Tibial nerve (tissue), 4 donors: ENCODE measurements at places on chromosomes 16 and 17. TPM values are rescaled to one million over a fixed set of nuclear protein-coding genes. Genes with fewer than 3 reads are reported as not detected.

DNA sequence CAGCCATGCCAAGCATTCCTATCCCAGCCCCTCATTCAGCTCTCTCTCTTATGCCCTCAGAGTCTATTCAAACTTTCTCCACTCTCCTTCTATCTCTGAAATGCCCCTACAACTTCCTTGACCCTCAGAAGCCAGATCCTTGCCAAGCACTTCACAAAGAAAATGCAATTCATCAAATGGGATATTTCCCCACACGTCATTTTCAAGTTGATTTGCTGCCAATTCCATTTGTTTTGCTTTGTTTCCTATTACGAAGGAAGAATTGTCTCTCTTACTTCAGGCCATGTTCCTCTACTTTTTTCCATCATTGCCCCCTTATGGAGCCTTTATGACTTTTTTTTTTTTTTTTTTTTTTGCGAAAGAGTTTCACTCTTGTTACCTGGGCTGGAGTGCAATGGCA, 9.2 kb upstream of the ALOX12 start:
- no peak overlapping the region for H3K4me3 ChIP-seq
- no peak overlapping the region for H3K27ac ChIP-seq
- H3K4me1 ChIP-seq = no peaks in the 10 kb centered on the region
- H3K27me3 ChIP-seq = no peaks in the 10 kb centered on the region
- no peaks in the 10 kb centered on the region for H3K36me3 ChIP-seq

DNA sequence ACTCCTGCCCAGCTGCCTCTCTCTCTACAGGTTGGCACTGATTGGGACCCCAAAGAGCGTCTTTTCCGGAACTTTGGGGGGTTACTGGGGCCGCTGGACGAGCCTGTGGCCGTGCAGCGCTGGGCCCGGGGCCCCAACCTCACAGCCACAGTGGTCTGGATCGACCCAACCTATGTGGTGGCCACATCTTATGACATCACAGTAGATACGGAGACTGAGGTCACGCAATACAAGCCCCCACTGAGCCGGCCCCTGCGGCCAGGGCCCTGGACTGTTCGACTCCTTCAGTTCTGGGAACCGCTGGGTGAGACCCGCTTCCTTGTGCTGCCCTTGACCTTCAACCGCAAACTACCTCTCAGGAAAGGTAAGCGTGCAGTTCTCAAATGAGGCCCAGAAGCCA, 12.3 kb downstream of the XYLT2 start:
- peaks cover 13% of the 10 kb centered on the region for H3K36me3 ChIP-seq
- H3K4me3 ChIP-seq = no peak overlapping the region
- H3K27me3 ChIP-seq = no peaks in the 10 kb centered on the region
- no peak overlapping the region for H3K27ac ChIP-seq
- DNase-seq = no peak

HBA1 gene
- total RNA-seq = not detected

KRTAP2-3 gene
- not detected for total RNA-seq
